ENCODE measurements at places on chromosomes 7 and 10. TPM values are rescaled to one million over a fixed set of nuclear protein-coding genes. Genes with fewer than 3 reads are reported as not detected.

The ACTL6B gene
- total RNA-seq: not detected

The ZCWPW1 gene
- 1.1 TPM for total RNA-seq

The UNC5B gene
- 1.7 TPM for total RNA-seq

The BTAF1 gene
- total RNA-seq: 18.0 TPM

The MYOZ1 gene
- not detected for total RNA-seq

The CFTR gene
- total RNA-seq: not detected

The TDRD1 gene
- not detected for total RNA-seq

- DNase-seq: no peak
These were observed 65.7 kb downstream of the CCDC7 start for GRCh38 chr10:32511599-32511998.

DNA sequence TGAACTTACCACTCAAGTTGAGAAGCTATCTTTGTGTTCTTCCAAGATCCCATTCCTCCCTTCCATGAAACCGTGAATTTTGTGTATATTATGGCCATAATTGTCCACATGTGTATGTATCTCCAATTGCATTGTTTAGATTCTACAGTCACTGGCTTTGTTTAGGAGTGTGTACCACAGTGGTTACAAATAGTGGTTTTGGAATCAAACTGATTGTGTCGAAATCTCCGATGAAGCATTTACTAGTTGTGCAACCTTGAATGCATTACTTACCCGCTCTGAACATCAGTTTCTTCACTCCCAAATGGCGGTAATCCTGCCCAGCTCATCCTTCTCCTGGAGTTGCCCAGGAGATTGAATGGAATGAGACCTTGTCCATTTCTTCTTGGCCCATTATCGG, 145.0 kb upstream of the ZNF32 start:
- no peak for DNase-seq

DNA sequence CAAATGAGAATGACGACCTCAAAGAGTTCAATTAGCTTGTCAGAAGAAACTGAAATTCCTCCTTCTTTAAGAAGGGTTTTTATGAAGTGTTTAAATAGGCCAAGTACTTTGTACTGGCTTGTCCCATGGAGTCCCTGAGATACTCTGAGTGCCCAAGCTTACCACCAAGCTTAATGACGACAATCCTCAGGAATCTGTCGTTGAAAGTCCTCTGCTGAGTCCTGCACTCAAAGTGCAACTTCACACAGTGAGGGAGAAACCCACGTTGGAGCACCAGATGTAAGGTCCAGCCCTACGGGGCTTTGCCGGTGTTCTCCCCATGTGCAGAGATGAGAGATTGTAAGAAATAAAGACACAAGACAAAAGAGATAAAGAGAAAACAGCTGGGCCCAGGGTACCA, 42.8 kb upstream of the AKR1C2 start:
- no peak for DNase-seq

DNA sequence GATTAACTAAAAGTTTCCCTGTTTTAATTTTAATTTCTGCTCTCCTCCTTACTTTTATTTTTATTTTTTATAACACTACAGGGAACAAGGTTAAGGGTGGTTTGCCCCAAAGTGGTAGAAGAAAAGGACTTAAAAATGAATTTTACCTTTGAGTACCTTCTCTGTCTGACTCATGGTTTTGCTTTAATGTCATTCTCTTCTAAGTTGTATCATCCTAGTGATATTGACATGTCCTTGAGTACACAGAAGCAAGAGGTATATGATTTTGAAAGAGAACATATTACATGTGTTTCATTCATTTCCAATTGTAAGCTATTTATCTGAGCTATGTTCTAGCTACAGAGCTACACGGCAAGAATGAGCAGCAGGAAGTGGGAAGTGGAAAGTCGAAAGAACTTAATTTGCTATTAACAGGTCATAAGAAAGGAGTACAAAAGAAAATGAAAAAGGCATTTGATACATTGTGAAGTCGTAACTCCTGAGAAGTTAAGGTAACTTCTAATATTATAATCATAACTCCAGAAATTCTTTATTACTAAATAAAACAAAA, 112.5 kb downstream of the SEMA3A start:
- DNase-seq: no peak

- DNase-seq: no peak
These were observed 19.2 kb upstream of the PLEKHS1 start for GRCh38 chr10:113732160-113732881.

DNA sequence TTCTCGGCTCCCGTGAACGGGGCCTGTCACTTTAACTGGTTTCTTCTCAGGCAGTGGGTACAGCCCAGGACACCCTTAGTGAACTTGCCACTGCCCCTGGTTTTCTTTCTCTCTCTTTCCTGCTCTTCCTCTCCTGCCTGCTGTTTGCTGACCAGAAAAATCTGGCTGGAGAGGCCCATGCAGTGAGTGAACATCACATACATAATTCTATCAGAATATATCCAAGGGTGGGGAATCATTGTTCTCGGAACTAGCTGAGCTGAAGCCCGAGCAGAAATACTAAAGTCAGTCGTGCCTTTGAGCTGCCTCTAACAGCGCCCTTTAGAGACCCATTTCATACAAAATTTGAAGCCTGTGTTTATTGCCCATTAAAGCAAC, 501.5 kb upstream of the GALNT17 start:
- no peak for DNase-seq

GRCh38 chr10:131772441-131772840, 128.4 kb upstream of the PPP2R2D start:
- DNase-seq: no peak

- peak; percentile 69 for DNase-seq
These were observed 92.7 kb upstream of the AKR1E2 start for GRCh38 chr10:4733150-4733842.

GRCh38 chr7:82578430-82578829, 134.9 kb upstream of the CACNA2D1 start:
- peak; percentile 13 for DNase-seq

- no peak for DNase-seq
These were observed 161.6 kb downstream of the JAZF1 start for GRCh38 chr7:28018856-28019465.

GRCh38 chr10:67319976-67320375, 376.0 kb downstream of the CTNNA3 start:
- DNase-seq: no peak

GRCh38 chr10:27319752-27320431, 79.3 kb upstream of the ACBD5 start:
- DNase-seq: peak; percentile 48

GRCh38 chr10:27525819-27526218, 21.7 kb downstream of the RAB18 start:
- DNase-seq: no peak

GRCh38 chr10:104642658-104643302, 1.7 kb downstream of the SORCS3 start:
- DNase-seq: no peak

- no peak for DNase-seq
These were observed 53.7 kb upstream of the MACC1 start for GRCh38 chr7:20270867-20271266.
